Uterus (tissue), 4 donors: ENCODE measurements at places on chromosomes 2 and 18. TPM values are rescaled to one million over a fixed set of nuclear protein-coding genes. Genes with fewer than 3 reads are reported as not detected.

PLA2R1 gene
- 24.1 TPM for total RNA-seq

LAMA1 gene
- 2.3 TPM for total RNA-seq

RAB31 gene
- 98.1 TPM for total RNA-seq

FBXO48 gene
- total RNA-seq = not detected

DNA sequence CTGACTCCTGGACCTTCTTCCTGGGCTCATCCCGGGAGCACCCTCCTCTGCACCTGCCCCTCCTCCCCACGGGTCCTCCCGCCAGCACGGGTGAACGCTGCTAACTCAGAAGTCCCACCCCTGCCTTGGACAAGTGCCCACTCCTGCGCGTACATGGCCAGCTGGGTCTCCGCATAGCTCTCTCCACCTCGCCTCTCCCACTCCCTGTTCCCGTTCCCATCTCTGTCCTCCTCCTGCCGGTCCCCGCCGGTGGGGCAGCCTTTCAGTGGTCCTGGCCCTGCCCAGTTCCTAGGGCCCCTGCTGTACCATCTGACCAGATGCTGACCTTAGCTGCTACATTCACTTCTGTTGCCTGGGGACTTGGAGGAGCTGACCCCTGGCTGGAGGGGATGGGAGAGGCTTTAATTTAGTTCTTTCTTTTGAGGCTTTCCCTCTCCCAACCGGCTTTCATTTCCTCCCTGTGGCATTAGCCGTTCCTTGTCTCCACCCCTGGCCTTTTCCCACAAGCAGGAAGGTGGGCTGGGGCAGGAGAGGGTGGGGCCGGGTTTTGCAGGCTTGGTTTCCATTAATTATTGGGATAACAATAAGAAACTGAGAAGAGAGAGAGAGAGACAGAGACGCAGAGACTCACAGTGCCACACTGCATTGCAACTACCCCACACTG is 136.1 kb downstream of the SH3BP4 start:
- peak; percentile 40 for DNase-seq

DNA sequence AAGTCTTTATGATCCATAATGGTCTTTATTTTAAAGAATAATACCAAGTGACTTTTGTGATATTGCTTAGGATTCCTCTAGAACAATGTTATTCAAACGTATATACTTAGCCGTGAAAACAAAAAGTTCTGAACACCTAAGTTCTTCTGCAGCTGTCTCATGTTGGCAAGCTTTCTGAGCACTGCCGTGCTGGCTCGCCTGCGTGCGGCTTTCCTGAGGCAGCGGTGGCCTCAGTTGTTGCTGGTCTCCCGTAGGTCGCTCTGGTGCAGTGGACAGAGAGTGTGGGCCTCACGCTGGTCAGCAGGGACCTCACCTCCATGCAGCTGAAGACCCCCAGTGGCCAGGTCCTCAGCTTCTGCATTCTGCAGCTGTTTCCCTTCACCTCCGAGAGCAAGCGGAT is 66.8 kb upstream of the NFATC1 start:
- DNase-seq = no peak

GRCh38 chr2:17162713-17163112 is 355.5 kb downstream of the RAD51AP2 start:
- DNase-seq = no peak
